ENCODE measurements at places on chromosomes 13 and 19.
A peak's percentile ranks its signal among the peaks of the same experiment; 100 is the strongest.

- no peak for DNase-seq
Observed at GRCh38 chr13:110156301-110157049, 150.5 kb downstream of the COL4A1 start.

DNA sequence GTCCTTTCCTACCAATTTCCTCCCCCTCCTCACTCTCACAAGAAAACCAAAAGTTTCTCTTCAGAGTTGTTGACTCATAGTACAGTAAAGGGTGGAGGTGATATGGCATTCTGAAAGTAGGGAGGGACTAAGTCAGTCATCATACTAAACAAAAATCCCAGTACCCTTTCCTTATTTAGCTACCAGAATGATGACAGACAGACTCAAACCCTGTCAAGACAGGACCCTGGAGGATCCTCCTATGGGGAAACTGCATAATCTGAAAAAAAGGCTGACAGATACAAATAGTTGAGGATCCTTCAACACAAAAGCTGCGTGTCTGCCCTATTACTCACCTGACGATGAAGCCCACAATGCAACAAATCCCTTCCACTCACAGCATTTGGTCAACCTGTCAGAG is 55.5 kb downstream of the CYSLTR2 start:
- no peak for DNase-seq

DNA sequence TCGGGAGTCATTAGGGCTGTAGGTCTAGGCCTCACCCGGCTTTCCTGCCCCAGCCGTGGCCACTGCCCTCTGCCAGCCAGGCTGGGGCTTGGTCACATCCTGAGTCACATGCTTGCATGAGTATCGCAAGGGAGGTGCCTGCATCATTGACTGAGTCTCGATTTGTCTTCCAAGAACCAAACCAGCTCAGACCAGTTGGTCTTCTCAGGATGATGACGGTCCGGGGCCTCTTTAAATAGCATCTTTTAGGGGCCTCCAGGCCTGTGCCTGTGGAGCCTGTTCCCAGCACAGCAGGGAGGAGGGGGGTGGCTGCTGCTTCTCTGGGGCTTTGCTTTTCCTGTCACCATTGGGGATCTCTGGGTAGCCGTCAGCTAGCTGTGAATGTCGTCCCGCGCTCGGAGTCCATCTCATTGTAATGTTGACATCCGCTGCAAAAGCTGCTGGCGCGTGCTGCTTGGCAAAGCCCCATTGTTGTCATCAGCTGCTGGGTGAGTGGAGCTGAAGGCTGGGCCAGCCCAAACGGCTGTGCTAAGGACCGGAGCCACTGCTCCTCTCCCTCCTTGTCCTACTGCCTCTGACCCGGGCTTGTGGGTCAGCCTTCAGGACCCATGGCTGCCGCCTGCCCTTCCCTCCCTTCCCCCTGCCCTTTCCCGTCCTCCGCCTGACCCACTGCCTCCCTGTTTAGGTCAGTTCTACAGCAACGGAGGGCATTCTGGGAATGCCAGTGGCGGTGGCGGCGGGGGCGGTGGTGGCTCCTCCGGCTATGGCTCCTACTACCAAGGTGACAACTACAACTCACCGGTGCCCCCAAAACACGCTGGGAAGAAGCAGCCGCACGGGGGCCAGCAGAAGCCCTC is 14.3 kb upstream of the QTRT1 start:
- DNase-seq: no peak

DNA sequence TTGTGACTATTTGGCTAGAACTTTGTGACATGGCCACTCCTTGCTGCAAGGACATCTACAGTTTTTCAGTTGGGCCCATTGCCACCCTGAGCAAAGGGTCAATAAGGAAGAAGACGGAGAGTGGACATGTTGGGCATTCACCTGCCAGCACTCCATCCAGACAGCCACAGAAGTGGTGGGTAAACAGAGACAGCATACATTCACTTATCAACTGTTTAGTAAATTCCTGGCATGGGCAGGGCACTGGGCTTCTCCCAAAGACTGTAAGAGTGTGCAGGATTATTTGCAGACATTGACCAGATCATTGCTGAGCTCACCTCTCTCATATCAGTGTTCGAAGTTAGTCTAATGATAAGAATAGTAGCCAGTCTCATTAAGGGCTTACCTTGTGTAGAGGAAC is 29.2 kb downstream of the SIPA1L3 start:
- no peak for DNase-seq

DNA sequence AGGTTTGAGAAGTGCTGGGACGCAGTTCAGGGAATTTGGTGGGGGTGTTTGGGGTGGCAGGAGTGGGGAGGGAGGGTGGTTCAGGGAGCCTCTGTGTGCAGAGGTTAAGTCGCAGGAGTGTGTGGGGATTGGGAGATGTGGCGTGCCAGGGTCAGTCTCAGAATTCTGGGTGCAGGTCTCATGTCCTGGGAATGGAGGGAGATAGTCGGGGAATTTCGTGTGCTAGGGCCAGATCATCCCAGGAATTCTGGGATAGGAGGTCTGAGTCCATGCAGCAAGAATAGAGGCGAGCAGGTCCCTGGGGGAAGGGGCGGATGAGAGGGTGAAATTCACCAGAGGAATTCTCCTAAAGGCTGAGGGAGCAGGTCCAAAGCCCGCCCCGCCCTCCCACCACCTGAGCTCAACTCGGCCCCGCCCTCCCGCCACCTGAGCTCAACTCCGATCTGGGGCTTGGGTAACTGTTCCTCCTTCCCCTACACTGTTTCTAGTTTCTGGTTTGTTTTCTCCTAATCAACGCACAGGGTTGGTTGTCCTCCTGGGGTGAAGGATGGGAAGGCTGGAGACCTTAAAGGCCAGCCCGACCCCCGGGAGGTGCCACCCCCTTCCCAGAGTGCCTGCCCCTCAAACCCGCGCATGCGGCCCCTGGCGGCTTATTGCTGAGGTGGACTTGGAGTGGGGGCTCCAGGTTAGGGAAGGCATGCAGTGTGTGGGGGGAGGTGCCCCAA is 15.2 kb downstream of the KCNC3 start:
- DNase-seq: peak; percentile 46

DNA sequence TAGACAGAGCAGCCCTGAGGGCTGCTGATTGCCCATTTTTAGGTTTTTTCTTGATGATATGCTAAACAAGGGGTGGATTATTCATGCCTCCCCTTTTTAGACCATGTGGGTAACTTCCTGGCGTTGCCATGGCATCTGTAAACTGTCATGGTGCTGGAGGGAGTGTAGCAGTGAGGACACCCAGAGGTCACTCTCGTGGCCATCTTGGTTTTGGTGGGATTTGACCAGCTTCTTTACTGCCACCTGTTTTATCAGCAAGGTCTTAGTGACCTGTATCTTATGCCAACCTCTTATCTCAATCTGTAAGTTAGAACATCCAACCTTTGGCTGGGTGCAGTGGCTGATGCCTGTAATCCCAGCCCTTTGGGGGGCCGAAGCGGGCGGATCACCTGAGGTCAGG is 148.0 kb downstream of the PTPRS start:
- no peak for DNase-seq

- DNase-seq: no peak
Observed at GRCh38 chr19:41131186-41131585, 17.0 kb downstream of the CYP2F1 start.

GRCh38 chr13:58933475-58933874 is 1230.3 kb downstream of the DIAPH3 start:
- no peak for DNase-seq

DNA sequence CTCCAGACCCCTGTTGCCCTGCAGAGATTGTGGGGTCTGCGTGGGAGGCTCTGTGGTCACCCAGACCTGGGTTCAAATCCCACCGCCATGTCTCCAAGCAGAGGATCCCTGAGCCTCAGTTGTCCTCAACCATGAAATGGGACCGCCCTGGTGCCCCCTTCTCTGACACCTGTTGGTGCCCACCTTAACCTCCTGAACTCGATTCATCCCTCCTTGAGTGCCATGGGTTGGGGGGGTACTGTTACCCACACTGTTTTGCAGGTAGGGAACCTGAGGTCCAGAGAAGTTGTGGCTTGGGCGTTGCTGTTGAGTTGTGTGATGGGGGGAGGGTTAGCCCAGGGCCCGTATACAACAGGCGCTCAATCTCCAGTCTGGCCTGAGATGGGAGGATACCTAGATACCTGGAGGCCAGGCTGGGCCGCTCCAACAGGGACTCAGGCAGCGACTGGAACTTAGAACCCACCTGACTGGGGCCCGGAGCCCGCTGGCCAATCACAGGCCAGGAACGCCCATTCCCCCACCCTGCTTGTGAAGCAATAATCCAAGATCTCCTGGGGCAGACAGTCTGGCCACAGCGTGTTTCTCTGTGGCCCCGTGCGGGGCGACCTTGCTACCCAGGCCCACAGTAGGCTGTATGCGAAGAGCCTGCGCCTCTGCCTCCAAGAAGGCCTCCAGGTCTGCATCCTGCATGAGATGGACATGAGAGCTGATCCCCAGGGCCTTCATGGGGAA is 2.8 kb downstream of the ARID3A start:
- DNase-seq: no peak

GRCh38 chr13:42328672-42329071 is 56.7 kb downstream of the AKAP11 start:
- DNase-seq: no peak

DNA sequence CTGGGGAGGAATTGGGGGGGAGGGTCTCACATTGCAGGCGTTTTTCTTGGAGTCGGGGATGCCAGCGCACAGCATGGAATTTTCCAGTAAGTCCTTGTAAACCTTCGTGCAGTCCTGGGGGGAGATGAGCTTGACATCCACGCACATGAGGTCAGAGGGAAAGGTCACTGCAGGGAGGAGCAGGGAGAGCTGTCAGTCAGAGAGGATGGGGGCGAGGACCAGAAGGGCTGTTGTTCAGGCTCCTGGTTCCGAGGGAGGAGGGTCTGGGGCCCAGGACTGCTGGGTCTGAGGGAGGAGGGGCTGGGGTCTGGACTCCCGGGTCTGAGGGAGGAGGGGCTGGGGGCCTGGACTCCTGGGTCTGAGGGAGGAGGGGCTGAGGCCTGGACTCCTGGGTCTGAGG is 4.0 kb downstream of the KLK7 start:
- no peak for DNase-seq

- peak; percentile 51 for DNase-seq
Observed at GRCh38 chr19:17671906-17672305, 16.2 kb downstream of the UNC13A start.

DNA sequence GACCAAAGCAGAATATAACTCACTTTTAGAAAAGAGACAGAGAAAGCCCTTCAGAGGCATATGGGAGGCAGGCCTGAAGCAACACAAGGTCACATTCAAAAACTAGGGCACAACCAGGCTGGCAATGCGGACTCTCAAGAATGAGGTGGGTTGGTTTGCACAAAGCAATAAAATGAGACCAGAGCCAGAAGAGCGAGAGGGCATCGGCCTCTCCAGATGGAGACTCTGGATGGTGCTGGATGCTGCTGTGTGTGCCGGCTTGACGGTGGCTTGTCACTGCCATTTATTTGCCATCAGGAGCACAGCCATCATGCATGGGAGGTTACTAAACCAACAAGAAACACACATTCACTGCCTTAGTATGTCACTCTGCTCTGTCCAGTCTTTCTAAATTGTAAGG is 649.4 kb downstream of the DIAPH3 start:
- no peak for DNase-seq

DNA sequence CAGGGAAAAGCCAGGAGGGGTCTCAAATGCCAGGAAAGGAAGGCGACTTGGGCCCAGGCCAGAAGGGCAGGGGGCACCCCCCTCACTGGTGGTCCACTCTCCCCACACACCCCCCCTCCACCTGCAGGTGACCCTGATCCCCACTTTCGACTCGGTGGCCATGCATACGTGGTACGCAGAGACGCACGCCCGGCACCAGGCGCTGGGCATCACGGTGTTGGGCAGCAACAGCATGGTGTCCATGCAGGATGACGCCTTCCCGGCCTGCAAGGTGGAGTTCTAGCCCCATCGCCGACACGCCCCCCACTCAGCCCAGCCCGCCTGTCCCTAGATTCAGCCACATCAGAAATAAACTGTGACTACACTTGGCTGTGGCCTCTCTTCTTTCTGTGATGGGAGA is 14.9 kb downstream of the MAP1S start:
- no peak for DNase-seq

GRCh38 chr13:79423801-79424642 is 18.0 kb upstream of the RBM26 start:
- peak; percentile 78 for DNase-seq

GRCh38 chr19:51994048-51994644 is 7.5 kb upstream of the ZNF350 start:
- DNase-seq: peak; percentile 4

- peak; percentile 95 for DNase-seq
Observed at GRCh38 chr19:45779231-45780145, 2.8 kb downstream of the DMPK start.

DNA sequence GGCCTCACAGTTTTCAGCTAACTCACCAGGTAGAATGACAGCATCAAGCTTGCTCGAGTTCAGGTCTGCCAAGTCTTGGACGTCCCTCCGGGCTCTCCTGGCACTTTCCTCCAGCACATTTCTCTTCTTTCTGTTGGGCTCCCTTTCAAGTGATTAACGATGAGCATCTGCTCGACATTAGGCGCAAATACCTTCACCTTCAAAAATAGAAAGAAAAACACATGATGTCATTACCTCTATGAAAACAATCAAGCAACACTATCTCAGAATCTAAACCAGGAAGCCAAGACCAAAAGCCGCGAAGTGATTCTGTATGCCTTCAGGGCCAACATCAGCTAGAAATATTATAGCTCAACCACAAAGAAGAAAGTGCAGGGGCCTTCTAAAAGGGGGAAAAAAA is 15.4 kb upstream of the CLN5 start:
- DNase-seq: no peak

DNA sequence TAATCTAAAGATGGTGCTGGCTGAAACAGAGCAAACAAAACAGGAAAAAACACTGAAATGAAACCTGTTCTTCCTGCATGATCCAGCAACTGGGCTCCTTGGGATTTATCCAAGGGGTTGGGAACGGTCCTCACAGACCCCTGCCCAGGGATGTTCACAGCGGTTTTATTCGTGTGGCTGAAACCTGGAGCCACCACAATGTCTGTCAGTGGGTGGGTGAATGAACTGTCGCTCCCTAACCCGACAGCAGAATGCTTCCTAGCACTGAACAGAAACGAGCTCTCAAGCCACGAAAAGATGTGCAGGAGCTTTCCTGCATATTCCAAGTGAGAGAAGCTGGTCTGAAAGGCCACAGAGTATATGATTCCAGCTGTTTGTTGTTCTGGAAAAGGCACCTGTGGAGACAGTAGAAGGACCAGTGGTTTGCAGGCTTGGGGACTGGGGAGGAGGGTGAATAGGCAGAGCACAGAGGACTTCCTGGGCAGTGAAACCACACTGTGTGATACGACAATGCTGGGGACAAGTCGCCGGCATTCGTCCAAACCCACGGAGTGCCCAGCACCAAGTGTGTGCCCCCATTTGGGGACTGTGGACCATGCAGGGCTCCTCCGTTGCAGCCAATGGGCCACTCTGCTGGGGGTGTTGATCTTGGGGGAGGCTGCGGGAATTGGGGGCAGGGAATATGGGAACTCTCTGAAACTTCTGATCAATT is 73.9 kb downstream of the TEX29 start:
- no peak for DNase-seq

GRCh38 chr13:39804332-39805210 is 149.1 kb downstream of the COG6 start:
- DNase-seq: no peak

DNA sequence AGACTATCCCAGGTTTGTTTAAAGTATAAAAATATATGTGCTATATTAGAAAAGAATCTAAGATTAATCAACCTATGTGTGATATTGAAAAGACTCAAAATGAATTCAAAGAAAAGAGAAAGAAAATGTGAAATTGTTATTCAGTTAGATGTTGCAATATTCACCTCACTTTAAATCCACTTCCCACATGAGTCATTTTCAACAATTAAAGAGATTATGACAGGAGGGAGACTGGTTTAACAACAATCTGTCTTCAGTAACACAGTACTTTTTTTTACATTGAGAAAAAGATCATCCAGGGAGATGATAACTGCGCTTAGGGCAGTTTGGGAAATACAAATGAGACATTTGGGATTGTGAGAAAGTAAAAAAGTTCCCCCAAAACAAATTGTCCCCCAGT is 1246.2 kb downstream of the SLITRK1 start:
- DNase-seq: no peak
